Mononuclear cell (primary cell): ENCODE measurements at places on chromosomes 2 and 18. TPM values are rescaled to one million over a fixed set of nuclear protein-coding genes. Genes with fewer than 3 reads are reported as not detected.

The C2orf66 gene
- not detected for total RNA-seq

The CXCR4 gene
- 1,915 TPM for total RNA-seq

The NT5C1B gene
- total RNA-seq: not detected

The CRYGD gene
- not detected for total RNA-seq

The SGO2 gene
- 2.1 TPM for total RNA-seq
